ENCODE measurements at places on chromosomes 12 and 14.

GRCh38 chr12:13084898-13085640 lies 18.4 kb downstream of the GSG1 start:
- no peak for DNase-seq

DNA sequence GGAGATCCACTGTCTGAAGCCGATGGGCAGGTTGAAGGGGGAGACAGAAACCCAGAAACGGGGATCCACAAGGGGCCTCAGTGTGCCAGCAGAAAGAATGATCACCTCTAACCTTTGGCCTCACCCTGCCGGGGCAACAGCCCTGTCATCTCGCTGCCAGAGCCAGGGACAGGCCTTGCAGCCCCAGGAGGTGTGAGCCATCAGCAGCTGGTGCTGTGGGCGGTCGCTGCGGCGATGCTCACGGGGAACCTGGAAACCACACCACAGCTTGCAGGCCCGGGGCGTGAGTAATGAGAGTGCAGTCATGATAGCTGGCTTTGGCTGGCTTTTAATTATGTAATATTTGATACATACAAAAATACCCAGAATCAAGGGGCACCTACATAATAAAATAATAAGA lies 4.7 kb upstream of the TTC7B start:
- peak; percentile 60 for DNase-seq

GRCh38 chr12:112031472-112031871 lies 18.2 kb downstream of the ERP29 start:
- DNase-seq, result no peak

DNA sequence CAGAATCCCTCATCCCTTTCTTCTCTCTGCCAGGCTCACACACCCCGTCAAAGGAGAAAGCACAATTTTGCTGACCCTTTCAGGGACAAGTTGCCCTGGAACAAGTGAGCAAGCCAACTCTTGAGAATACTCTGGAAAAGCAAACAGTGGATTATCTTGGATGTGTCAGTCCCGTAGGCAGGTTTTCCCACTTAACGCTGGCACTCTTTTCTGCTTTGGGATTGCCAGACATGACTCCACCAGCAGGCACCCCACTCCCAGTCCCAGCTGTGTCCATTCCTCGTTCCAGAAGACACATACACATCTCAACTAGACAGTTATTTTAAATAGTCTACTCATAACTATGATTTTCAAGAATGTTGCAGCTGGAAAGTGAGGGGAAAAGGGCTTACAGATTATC lies 145.5 kb upstream of the CDKN3 start:
- no peak for DNase-seq

Measured in GM12865 (cell line).